T-helper 17 cell (primary cell): ENCODE measurements at places on chromosomes 16 and 17. TPM values are rescaled to one million over a fixed set of nuclear protein-coding genes. Genes with fewer than 3 reads are reported as not detected.
A peak's percentile ranks its signal among the peaks of the same experiment; 100 is the strongest.

- peaks cover 60% of the 10 kb centered on the region for H3K4me1 ChIP-seq
- peak overlapping the region; percentile 99 for H3K27ac ChIP-seq
These were observed 59.2 kb downstream of the PITPNC1 start for GRCh38 chr17:67436233-67436632.

The ARHGAP44 gene
- not detected for total RNA-seq

DNA sequence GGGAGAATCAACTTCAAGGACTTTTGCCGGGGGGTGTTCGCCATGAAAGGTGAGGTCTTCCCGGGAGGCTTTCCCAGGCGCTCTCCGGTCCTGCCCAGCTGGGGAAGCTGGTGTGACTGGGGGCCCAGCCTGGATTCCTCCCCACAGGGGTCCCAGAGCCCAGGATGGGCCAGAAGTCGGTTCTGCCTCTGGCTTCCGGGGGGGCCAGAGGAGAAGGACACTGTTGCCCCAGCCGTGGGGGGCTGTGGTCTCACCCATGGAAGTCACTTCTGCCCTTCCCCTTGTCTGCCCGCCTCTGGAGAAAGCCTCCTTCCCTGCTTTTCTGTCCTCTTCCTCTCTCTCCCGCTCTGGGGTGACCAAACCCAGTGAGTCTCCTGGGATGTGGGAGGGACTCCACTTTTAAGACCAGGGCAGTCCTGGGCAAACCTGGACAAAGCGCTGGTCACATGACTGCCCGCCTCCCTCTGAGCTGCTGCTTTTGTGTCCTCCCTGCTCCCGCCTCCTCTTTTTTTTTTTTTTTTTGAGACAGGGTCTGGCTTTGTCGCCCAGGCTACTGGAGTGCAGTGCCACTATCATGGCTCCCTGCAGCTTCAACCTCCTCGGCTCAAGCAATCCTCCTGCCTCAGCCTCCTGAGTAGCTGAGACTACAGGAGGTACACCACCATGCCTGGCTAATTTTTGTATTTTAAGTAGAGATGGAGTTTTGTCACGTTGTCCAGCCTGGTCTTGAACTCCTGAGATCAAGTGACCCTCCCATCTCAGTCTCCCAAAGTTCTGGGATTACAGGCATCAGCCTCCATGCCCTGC, 40.6 kb downstream of the RAB11FIP4 start:
- peaks cover 6% of the 10 kb centered on the region for H3K36me3 ChIP-seq
- no peak for DNase-seq
- peaks cover 18% of the 10 kb centered on the region for H3K4me1 ChIP-seq
- no peak overlapping the region for H3K4me3 ChIP-seq
- H3K27me3 ChIP-seq, result peaks cover 32% of the 10 kb centered on the region

The CFAP97D1 gene
- not detected for total RNA-seq

GRCh38 chr17:41939044-41939692, 8.8 kb downstream of the ODAD4 start:
- H3K4me3 ChIP-seq, result peak overlapping the region; percentile 50
- no peak for DNase-seq
- peaks cover 6% of the 10 kb centered on the region for H3K36me3 ChIP-seq

GRCh38 chr16:66521951-66522771, 27.8 kb downstream of the TK2 start:
- peak overlapping the region; percentile 96 for H3K27ac ChIP-seq
- peak overlapping the region; percentile 88 for H3K4me3 ChIP-seq
- no peaks in the 10 kb centered on the region for H3K36me3 ChIP-seq
- H3K4me1 ChIP-seq, result peaks cover 66% of the 10 kb centered on the region
- H3K27me3 ChIP-seq, result no peaks in the 10 kb centered on the region

DNA sequence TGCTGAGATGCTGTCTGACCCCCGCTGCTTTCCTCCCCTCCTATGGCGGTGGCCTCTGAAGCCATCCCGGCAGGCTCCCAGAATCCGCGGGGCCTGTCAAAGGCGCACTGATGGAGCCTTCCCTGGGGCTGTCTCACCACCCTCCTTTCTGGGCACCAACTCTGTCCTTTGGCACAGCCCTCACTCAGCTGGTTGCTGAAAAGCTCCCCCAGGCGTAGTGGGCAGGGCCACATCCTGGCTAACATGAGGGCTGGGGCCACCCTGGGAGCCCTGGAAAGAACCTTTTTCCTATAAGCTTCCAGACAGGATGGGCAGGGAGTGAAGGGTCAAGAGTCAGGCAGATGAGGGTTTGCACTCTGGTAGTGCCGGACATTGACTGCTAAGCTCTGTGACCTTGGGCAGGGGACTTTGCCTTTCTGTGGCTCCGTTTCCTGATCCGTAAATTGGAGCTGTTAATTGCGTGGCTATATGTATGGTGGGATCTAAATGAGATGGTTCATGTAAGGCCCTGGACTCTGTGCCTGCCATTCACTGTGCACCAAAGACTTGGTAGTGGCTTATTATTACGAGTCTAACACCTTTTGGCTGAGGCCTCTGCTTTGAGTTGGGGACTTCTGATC, 27.6 kb upstream of the LASP1NB start:
- peaks cover 49% of the 10 kb centered on the region for H3K4me1 ChIP-seq
- peak overlapping the region; percentile 99 for H3K27ac ChIP-seq
- H3K27me3 ChIP-seq, result no peaks in the 10 kb centered on the region
- no peaks in the 10 kb centered on the region for H3K36me3 ChIP-seq
